ENCODE measurements at places on chromosomes 6 and 20. TPM values are rescaled to one million over a fixed set of nuclear protein-coding genes. Genes with fewer than 3 reads are reported as not detected.

The FAM229B gene
- total RNA-seq: 2.8 TPM

The VSX1 gene
- not detected for total RNA-seq

The PRDM13 gene
- total RNA-seq: not detected

The PKIB gene
- total RNA-seq: 28.0 TPM

The PNLDC1 gene
- not detected for total RNA-seq

The FAM162B gene
- total RNA-seq: not detected

The CDSN gene
- total RNA-seq: 0.55 TPM

The PLCB4 gene
- 16.9 TPM for total RNA-seq

The PTPRT gene
- not detected for total RNA-seq

The UNC5CL gene
- 0.58 TPM for total RNA-seq

The DACT2 gene
- total RNA-seq: not detected

DNA sequence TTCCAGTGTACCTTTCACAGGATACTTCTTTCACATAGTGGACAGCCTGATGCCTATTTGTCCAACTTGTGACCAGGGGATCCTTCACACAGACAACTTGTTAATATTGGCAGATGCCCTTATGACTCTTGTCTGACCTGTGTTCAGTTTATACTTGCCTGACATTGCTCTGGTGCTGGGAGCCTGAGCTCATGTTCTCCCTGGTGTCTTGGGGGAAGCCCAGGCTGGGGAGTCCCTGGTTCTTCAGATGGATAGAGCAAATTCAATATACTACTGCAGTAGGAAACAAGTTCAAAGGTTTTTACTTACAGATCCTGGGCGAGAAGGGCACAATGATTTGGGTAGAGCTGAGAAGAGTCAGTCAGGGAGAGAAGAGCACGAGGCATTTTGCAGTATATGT lies 76.1 kb downstream of the NKAIN2 start:
- no peak for DNase-seq

- peak; percentile 34 for DNase-seq
Measured at GRCh38 chr20:635893-636338, 17.1 kb downstream of the SRXN1 start.

GRCh38 chr6:52550014-52550575 lies 26.8 kb downstream of the TRAM2 start:
- no peak for DNase-seq

- no peak for DNase-seq
Measured at GRCh38 chr6:83006270-83006905, 59.3 kb downstream of the UBE3D start.

DNA sequence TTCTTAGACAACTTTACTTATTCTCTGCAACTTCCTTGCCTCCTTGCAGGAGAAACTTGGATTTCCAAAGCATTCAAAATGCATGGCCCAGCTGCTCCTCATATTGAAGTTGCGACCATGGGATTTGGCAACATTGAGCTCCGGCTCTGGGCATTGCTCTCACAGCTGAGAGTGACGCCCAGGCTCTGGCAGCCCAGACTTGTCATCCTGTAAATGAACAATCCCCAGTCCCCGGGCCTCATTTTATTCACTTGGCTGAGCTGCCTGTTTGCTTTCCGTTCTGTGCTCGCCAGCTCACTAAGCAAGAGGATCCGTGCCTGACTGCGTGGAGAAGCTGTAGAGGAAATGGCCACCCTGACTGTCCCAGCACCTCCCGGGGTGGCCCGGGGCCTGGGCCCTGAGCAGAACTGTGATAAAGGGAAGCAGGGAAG lies 119.5 kb upstream of the CD93 start:
- peak; percentile 51 for DNase-seq

DNA sequence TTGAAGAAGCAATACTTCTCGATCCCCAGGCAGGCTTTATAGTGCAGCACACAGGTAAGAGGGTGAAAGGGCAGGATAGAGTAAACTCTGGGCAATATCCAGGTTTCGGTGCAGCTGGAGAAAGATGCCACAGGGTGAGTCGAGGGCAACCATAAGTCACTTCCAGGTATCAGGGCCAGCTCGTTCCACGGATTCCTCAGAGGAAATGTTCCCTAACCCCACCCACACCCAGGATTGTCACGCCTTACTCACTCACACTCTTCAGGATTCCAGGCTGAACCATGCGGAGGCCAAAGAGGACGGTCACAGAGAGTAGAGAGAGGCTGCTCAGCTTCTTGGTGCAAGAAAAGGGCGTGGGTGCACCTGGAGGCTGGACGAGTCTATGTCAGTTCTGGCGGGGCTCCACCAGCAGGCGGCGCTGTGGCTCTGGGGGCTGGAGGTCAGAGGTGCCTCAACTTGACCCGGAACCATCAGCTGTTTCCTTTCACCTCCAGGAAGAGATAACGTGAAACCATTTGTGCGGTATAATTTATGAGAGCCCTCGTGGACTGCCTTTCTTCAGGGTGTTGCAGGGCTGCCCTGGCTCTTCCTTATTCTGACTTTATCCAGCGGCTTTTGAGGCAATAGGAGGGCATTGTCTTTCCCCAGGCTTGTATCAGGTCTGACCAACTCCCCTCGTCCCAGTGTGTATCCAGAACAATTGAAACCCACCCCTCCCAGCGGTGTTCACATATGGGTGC lies 14.5 kb upstream of the WFDC12 start:
- DNase-seq: peak; percentile 86

GRCh38 chr6:47239546-47239945 lies 70.2 kb downstream of the TNFRSF21 start:
- no peak for DNase-seq

DNA sequence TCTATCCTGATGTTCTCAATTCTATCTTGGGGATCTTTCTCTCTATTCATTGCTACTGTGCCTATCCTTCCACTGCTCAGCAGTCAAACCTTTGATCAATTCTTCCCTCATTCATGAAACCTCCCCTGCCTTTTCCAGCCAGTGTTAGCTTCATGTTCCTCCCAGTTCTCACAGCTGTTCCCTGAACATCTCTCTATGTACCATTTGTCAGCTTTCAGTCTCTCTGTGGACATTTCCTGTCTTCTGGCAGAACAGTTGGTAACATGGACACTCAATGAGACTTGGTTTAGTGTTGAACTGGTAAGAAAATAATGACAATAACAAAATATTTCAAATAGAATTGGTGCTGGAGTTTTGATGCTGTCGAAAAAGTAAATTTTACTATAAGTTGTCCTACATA lies 26.2 kb downstream of the SPTLC3 start:
- no peak for DNase-seq

GRCh38 chr6:138800377-138801150 lies 4.7 kb downstream of the ECT2L start:
- DNase-seq: no peak

- DNase-seq: no peak
Measured at GRCh38 chr6:80544555-80544954, 438.1 kb downstream of the BCKDHB start.

DNA sequence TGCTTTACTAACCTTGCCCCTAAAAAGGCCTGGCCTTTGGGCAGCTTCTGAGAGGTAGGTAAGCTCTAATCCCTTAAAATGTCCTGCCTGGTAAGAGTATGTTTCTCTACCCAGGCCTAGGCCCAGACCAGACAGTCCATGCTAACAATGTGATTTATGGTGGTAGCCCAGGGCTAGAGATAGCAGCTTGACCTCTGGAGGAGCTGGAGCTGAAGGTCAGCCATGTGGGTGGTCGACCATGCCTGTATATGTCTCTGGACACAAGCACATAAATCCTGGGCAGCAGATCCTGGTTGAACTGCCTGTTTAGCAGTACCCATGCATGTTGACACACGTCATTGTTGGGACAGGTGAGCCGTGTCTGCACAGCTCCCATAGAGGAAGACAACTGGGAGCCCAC lies 62.1 kb upstream of the PHACTR1 start:
- no peak for DNase-seq

- DNase-seq: no peak
Measured at GRCh38 chr6:5107341-5107740, 22.2 kb downstream of the PPP1R3G start.

DNA sequence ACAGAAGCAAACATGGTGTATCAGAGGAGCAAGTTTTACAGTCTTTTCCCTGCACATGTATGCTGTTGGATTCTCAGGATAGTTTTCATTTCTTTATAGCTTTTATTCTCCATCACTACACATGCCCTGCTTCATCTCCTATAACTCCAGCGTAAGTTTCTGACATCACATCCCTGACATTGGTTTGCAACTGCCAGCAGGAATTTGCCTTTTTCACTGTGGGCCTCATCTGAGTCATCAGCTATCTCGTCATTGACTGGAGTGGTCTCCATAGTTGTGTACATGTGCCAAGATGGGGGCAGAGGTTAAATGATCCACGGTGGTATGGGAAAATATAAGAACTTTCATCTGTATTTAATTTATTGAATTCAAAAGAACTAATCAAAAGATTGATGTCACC lies 96.7 kb downstream of the SLX4IP start:
- no peak for DNase-seq

DNA sequence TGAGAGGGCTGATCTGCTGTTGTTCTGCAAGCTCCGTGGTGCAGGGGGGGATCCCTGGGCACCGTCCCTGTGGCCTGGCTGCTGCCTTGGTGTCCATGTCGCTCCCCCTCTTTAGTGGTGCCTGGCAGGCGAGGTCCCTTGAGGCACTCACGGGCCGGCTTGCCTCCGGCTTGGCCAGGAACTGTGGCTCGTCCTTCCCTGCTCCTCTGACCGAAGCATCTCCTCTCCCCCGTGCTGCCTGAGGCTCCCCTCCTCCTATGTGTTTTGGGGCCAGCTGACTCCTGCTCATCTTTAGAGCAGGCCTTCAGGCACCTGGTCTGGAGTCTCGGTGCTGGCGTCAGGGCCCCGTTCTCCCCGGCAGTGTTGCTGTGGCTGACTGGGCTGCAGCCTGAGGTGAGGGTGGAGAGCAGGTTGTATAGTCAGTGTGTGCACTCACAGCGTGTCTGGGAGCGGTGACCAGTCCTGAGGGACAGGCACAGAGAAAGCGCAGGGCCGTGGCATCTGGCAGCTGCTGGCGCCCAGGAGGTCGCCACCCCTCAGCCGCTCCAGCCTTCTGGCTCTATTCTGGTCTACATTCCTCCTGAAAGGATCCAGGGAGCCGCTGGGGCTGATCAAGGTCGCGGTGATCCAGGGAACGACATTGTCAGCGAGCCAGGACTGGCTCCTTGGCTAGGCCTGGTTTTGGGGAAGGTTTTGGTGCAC lies 43.7 kb downstream of the PYGB start:
- no peak for DNase-seq

DNA sequence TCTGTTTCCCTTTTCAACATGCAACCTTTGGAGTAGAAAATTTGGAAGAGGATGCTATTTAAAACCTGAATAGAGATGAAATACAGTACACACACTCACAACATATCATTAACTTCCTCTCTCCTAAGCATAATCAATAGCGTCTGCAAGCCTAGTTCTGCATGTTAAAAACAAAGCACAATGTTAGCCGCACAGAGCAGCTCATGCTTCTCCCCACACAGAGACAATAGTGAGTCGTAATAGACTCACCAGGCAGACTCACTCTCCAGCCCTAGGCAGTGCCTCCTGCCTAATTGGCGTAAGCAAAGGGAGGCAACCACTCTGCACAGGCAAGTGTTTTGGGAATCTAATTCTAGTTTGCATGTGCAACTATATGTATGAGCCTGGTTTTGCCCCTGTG lies 45.8 kb upstream of the ARID1B start:
- peak; percentile 54 for DNase-seq

- DNase-seq: no peak
Measured at GRCh38 chr20:22503577-22503976, 80.8 kb downstream of the FOXA2 start.

DNA sequence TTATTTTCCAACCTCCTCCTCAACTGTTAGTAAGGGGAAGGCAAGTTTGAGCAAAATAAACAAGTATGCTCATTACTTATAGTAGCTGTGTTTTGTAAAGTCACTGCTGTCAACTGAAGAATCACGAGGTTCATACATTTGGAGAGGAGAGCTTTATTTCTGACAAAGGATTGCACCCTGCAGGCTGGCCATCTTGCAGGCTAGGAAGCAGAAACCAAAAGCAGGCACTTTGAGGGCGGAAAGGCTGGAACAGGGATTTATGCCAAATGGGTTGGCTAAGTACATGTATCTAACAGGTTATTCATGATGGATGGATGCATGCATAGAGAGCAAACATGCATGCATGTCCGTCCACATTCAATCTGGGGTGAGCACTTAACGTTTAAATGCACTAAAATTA lies 46.7 kb downstream of the PSMB1 start:
- DNase-seq: no peak

DNA sequence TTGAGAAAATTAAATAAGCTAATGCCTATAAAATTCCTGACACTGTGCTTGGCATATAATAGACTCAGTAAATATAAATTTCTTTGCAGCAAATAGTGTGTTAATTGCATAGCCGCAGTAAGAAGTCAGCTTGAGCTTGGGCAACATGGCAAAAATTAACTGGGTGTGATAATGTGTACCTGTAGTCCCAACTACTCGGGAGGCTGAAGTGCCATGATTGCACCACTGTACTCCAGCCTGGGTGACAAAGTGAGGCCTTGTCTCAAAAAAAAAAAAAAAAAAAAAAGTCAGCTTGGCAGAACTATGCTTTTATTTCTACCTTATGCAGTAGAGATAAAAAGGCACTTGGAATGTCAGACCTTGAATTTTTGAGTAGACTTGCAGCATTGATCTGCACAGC lies 121.8 kb downstream of the AKAP7 start:
- DNase-seq: no peak

- DNase-seq: no peak
Measured at GRCh38 chr6:109024784-109025183, 69.9 kb downstream of the SESN1 start.

GRCh38 chr6:94163877-94164276 lies 744.5 kb upstream of the EPHA7 start:
- no peak for DNase-seq

DNA sequence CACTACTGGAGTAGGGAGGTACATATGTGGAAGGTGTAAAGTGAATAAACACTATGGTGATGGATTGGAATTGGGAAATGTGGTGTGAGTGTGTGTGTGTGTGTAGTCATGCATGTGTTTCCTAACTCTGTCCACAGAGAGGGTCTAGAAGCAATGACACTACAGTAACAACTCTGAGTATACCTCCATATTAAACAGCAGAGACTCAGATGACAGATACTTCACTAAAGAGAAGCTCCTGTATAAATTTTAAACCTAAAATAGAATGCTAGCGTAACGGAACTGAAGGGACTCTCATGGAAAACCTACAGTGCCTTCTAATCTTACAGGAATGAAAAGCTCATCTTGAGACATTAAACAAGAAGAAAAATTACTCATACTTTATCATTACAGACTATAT lies 150.5 kb downstream of the SLC16A10 start:
- no peak for DNase-seq

DNA sequence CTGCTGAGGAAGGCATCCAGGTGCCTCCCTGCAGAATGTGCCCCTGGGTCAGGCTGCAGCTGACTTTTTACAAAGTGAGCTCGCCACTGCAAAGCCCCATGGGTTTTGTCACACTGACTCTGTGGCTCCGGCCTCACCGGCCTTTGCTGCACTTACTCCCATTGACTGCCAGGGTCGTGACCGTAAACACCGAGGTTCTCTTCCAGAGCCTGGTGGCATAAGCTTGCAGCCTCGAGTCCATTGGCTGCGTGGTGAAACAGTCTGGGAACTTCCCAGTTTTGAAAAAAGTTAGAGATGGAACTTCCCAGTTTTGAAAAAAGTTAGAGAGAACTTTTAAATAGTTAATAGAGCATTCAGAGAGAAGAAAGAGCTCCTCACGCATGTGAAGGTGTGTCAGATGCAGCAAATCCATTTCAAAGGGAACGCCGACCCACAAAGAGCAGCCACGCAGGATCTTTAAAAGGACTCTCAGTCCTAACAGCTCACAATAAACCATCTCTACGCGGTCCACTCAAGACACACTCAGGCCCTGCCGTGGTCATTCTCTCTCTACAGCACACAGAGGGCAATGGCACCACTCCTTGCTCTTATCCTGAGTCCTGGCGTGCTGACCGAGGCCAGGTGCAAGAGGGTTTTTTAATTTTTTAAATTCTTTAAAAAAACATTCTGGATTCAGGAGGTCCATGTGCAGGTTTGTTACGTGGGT lies 12.8 kb downstream of the RAMACL start:
- no peak for DNase-seq
